RPMI8226 (cell line): ENCODE measurements at places on chromosomes 5 and 9.

DNA sequence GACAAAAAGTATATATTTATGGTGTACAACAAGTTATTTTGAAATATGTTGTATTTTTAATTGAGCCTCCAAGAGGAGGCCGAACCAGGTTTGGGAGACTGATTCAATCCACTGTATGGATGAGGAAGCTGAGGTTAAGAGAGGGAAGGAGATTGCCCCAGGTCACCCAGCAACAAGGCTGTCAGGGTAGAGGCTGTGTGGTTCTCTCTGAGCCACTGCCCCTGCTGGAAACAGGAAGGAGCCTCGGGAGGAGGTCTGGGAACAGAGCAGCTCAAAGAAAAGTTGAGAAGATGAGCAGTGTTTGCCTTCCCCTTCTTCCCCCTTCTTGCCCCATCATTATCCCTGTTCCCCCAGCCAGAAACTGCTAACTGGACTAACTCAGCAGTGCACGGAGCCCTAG is 6.6 kb upstream of the FAT2 start:
- DNase-seq: no peak

DNA sequence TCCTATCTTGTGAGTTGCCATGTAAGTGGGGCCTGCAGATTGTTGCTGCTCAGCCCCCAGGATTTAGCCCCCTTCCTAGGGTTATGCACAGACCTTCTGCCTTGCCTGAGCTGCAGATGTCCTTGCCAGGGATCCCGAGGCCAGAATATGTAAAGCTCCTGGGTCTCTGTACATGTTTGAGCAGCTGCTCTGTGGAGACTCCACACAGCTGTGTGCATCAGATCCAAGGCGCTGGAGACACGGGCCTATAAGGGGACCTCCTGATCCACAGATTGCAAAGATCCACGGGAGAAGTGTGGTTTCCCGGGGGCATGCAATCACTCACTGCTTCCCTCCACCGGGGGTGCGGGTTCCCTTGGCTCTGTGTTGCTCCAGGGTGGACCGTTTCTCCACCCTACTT is 28.9 kb downstream of the TAF11L14 start:
- DNase-seq: no peak

DNA sequence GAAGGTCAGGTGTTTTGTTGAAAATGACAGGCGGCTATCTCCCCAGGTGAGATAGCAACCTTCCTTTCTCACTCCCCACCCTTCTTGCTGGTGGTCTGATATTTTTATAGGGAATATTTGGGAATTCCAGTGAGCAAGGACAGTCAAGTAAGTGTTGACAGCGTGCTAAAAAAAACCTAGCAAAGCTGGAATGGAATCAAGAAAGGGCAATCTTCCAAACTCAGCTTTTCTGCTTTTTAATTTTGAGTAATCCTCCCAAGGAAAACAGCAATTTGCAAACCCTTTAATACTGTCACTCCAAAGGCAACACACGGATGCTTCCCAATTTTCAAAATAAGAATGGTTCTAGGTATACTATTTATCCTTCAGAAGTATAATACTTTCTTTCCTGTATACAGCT is 143.7 kb upstream of the PCA3 start:
- no peak for DNase-seq

- no peak for DNase-seq
These were observed 70.9 kb downstream of the LMNB1 start for GRCh38 chr5:126847826-126848251.

- no peak for DNase-seq
These were observed 74.9 kb downstream of the LMX1B start for GRCh38 chr9:126688617-126689016.

- DNase-seq: no peak
These were observed 173.8 kb downstream of the MAST4 start for GRCh38 chr5:66769839-66770617.

- no peak for DNase-seq
These were observed 218.7 kb downstream of the TRPM3 start for GRCh38 chr9:70902692-70903131.

GRCh38 chr9:106893088-106893487 is 30.1 kb downstream of the ZNF462 start:
- no peak for DNase-seq

- no peak for DNase-seq
These were observed 2.8 kb downstream of the MGAT4B start for GRCh38 chr5:179803651-179804554.

GRCh38 chr9:75408391-75408790 is 320.1 kb downstream of the OSTF1 start:
- no peak for DNase-seq

GRCh38 chr5:146344155-146345118 is 5.8 kb downstream of the POU4F3 start:
- peak; percentile 6 for DNase-seq

- no peak for DNase-seq
These were observed 62.1 kb upstream of the SPDL1 start for GRCh38 chr5:169521366-169521983.

DNA sequence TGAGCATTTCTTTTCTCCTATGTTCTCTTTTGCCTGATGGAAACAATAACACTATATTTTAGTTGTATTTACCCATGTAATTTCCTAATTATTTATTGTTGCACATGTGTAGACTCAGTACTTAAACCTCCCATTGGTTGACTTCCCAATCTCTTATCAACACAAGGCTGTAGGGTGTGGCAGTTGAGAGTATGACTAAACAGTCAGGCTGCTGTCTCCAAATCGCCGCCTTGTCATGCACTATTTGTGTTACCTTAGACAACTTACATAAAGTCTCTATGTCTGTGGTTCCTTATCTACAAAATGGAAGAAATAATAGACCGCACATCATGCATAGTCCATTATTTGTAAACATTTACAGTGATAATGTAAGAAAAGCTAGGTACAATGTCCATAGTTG is 68.9 kb upstream of the EFNA5 start:
- DNase-seq: no peak
